ENCODE measurements at places on chromosomes 16 and 17.

DNA sequence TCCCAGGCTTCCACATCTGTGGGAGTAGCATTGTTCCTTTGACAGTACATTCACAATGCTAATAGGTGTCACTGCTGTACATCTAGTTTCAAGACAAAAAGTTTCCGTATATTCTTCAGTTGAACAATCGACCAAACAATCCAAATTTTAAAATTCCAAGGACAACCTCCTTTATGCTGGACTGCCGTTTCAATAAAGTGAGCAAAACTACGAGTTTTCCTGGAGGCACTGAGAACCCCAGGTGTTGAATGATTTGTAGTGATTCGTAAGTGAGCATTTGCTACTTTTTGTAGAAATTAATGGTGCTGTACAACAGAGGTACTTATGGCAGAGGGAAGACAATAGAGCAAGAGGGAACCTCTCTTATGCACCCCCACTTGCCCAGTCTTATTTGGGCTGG lies 71.2 kb upstream of the NACA2 start:
- no peak for DNase-seq

DNA sequence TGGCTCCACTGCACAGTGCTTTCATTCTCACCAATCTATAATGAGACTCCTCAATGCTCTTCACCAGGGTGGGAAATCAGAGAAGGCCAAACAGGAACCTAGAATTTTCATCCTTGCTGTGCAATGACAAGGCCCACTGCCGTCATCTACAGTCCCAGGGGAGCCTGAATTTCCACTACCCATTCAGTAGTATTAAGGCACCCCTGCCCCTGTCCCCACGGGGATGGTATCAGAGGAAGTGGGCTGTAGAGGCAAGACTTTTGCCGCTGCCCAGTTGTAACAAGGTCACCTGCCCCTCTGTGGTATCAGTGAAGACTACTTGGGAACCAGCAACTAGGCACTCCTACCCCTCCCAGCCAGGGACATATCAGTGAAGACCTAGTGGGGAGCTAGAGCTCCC lies 104.5 kb downstream of the C16orf78 start:
- DNase-seq, result no peak

DNA sequence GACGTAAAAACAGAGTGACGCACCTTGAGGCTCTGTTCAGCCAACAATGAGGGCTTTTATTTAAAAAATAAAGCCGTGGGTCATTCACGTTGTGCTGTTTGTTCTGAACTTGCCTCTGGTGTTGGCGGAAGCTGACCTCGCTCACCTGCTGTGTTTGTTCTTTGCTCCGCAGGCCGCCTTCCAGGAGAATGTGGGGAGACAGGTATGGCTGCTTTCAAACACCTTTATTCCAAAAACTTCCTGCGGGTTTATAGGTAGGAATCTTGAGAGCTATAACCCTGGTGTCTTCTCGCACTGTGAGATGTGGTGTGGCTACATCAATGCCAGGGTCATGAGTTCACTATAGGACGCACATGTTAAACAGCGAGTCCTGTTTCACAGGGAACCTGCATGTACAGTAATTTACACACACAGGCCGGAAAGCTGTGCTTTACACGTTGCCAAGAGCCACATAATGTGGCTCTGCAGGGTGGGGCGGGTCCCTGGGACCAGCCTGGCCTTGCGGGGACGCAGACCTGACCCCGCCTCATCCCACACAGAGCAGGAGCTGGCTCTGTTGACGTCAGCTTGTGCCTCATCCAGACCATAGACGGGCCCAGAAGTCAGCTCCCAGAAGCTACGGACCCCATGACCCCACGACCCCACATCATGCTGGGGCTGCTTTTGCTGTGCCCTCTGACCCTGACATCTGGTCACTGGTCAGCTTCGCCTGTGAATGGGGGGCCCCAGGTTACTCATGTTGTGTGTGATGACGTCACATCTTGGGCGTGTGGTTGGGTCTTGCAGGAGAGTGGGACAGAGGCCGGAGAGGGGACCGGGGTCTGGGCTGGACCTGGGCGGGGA lies 49.9 kb upstream of the ZNF750 start:
- no peak for DNase-seq

- no peak for DNase-seq
Measured at GRCh38 chr16:63059676-63060075, 1023.4 kb upstream of the CDH8 start.

GRCh38 chr17:38434178-38434665 lies 6.0 kb downstream of the ARHGAP23 start:
- no peak for DNase-seq

GRCh38 chr16:9061358-9061813 lies 30.1 kb upstream of the HAPSTR1 start:
- no peak for DNase-seq
